ENCODE measurements at places on chromosomes 4 and X.

GRCh38 chrX:120401301-120401700 is 39.4 kb downstream of the ATP1B4 start:
- DNase-seq = no peak

GRCh38 chrX:35351795-35352483 is 409.3 kb downstream of the FAM47B start:
- DNase-seq = no peak

DNA sequence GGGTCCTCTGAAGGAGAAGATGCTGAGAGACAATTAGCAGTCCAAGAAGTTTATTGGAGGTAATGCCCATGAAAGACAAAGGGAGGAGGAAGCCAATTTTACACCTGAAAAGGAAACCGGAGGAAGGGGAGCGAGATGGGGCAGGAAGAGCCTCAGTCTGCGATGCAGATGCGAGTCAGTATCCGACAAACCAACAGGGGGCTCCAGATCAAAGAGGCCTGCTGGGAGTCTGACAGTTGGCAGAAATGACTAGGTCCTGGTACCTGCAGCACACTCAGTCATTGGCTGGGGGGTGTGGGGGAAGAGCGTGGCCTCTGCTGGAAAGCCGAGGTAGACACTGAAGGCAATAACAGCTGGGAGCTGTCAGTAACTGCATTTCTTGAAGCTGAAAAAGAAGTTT is 231.1 kb upstream of the CENPE start:
- DNase-seq = no peak

DNA sequence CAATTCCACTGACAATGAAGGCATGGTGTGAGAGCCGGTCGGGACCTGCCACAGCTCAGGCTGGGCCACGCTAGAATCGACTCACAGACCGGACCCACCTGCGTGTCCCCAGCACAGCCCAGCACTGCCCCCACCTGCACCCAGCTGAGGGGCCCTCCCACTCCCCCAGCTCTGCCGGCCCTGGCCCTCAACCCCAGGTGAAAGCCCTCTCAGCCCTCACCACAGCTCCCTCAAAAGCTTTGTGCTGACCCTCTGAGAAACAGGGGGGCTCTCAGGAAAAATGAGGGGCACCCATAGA is 25.1 kb downstream of the GAK start:
- no peak for DNase-seq

DNA sequence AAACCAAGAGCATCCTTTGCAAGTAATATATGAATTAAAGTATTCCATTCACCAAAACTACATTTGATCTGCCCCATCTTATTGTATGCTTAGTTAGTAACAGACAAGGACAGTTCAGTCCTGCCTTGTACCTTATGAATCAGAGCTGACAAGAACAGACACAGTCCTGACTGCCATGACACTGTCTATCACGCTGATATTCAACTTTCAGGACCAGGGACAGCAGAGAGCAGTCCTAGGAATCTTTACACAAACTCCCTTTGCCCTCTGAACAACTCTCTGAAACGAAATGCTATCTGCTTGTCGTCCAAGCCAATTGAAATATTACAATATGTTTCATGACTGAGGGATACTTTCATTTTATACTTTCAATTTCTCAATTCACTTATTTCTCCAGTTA is 268.6 kb upstream of the VCX start:
- DNase-seq = no peak

DNA sequence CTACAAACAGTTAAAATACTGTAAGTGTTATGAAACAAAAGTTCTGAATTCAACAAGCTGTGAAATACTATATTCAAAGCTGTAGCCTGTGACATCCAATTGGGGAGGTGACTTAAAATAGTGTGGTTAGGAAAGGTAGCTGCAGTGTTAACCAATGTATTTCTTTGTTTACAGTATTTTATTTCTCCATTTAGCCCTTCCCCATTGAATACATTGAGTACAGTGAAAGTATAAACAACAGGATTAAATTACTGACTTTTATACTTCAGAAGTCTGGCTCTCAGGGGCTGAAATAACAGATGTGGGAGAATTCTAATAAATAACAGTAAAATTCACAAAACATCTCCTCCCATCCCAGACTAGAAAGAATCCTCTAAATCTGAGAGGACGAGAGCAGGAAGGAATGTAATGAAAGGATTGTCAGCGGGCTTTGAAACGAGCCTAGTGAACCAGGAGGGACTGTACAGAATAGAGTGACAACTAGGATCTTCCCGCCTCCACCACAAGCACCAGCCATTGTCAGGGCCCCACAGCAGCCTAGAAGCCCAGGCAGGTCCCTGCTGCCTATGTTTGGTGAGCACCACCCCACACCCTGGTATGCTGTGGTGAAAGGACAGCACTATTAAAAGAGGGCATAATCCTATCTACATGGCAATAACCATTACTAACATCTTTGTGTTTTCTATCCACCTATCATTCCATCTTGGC is 73.7 kb downstream of the SPCS3 start:
- no peak for DNase-seq

GRCh38 chr4:111492496-111492895 is 652.8 kb upstream of the FAM241A start:
- DNase-seq = no peak

DNA sequence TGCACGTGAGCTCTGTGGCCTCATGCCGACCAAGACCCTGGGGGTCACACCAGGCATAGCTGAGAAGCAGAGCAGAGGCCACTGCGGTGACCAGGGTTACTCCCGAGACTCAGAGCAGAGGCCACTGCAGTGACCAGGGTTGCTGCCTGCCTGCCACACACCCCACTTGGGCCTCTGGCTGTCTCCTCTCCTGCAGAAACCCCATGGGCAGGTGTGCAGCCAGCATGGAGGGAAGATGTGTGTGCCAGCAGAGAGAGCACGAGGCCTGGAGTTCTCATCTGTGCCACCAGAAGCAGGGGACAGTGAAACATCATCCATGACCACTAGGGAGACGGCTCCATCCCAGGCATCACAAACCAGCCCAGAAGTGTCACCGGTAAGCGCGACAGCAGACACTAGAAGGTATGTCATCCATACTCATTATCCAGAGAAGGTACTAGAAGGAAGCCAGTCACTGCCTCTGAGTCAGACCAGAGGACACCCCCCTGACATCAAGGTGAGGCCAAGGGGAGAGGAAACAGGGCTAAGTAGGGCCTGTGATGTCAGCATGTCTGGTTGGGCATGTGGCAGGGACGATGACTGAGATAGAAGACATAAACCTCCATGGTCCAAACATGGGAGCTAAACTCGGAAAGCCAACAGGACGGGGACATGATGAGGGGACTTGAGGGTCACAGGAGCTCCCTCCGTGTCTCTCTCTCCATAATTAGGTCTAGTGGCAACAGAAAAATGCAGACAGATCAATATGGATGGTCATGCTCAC is 24.2 kb upstream of the SPON2 start:
- DNase-seq = no peak

DNA sequence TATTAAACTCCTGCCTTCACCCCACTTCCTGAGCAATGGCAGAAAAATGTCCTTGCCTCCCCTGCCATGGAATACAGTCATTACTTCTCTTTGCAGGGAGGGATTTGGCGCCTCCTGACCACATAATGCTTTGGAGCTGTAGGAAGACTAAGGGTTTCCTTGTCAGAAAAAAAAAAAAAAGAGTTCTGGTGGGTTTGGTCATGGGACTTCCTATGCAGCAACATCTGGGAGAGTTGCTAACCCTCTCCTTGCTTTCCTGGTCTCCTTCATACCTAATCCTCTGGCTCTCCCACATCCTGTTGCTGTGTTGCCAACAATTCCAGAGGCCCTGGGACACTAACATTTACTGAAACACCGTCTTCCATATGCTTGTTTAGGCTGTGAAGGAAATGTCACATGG is 75.1 kb upstream of the MBNL3 start:
- no peak for DNase-seq

GRCh38 chrX:28542791-28543190 is 44.5 kb upstream of the IL1RAPL1 start:
- no peak for DNase-seq

- no peak for DNase-seq
Measured at GRCh38 chrX:45986081-45986480, 559.1 kb downstream of the ZNF674 start.

- DNase-seq = no peak
Measured at GRCh38 chr4:17785858-17786257, 4.4 kb upstream of the FAM184B start.

DNA sequence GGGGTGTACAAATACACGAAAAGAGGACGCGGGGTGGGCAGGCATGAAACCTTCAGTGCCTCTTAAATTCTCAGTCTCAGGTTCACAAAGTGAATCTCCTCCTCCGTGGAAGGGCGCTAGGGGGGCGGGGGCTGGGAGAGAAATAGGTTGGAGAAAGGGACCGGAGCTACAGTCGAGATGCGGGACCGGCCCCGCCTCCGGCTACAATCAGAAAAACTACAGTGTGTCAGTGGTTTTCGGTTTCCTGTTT is 3.4 kb downstream of the MAML3 start:
- no peak for DNase-seq

DNA sequence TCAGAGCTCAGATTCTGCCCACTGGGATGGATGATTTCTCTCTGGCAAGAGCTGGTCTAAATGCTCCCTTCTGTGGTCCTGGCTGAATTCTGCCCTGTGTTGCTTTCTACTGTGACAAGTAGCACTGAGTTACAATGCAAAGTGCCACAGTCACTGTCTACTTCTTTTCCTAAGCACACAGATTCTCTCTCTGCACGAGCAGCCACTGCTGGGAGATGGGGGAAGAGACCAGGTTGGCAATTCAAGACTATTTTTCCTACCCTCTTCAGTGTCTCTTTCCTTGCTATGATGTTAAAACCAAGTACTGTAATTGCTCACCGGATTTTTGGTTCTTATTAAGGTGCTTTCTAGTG is 45.5 kb downstream of the STAP1 start:
- DNase-seq = no peak

All from right forelimb (tissue), 1 donor.